ENCODE measurements at places on chromosomes 11 and 22.
A peak's percentile ranks its signal among the peaks of the same experiment; 100 is the strongest.

DNA sequence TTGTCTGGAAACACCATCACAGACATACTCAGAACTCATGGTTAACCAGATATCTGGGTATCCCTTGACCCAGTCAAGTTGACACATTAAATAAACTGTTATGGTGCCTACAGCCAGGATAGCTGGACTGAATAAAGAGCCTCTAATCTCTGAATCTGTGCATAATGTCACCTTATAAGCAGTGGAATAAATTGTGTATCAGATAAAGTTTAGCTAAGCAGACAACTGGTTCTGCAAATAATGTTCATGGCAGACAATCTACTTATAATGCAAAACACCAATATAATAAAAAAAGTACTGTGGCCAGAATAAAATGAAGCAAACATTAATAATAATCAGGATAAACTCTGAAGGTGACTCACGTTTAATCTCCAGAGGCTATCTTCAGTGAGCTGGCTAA, 628.5 kb upstream of the FAT3 start:
- no peak for DNase-seq

- DNase-seq = no peak
Measured at GRCh38 chr11:108142304-108142703, 20.9 kb downstream of the ACAT1 start.

- peak; percentile 79 for DNase-seq
Measured at GRCh38 chr11:71240865-71241691, 11.3 kb downstream of the SHANK2 start.

DNA sequence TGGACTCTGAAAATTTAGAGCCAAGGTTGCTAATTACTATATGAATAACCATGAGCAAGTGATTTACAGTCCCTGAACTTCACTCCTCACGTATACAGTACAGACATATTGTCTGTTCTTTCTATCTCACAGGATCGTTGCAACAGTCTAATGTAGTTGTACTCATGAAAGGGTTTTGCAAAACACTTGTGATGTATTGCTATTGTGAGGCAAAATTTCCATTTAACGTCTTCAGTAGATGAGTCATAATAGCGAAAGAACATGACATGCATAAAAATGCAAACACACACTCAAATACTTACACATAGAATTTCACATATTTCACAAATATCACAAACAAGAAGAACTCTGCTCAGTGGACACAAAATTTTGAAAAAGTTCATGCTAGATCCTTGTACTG, 134.6 kb upstream of the TRPC6 start:
- peak; percentile 13 for DNase-seq

GRCh38 chr11:28702450-28702790, 594.2 kb downstream of the METTL15 start:
- DNase-seq = peak; percentile 46
